ENCODE measurements at places on chromosomes 11 and 22. TPM values are rescaled to one million over a fixed set of nuclear protein-coding genes. Genes with fewer than 3 reads are reported as not detected.

DNA sequence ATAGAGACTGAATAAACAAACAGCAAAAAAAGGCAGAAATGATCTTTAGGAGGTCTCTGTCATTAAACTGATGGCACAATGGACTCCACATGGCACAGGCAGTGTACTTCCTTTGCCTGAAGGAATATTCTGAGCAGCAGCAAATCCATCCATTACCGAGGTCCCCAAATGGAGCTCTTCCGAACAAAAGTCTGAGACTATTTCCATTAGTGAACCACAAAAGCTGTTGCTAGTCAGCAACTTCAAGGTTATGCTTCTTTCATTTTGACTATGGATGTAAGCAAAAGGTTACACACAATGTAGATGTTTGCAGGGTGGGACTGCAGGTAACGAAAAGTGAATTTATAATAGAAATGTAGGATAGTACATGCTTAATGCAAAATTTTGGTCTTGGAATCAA lies 14.5 kb downstream of the NARS2 start:
- no peaks in the 10 kb centered on the region for H3K27me3 ChIP-seq
- DNase-seq: no peak
- H3K36me3 ChIP-seq: peaks cover 2% of the 10 kb centered on the region
- no peak overlapping the region for H3K4me3 ChIP-seq
- H3K27ac ChIP-seq: no peak overlapping the region

The GPR83 gene
- not detected for total RNA-seq

The PARVG gene
- 34.9 TPM for total RNA-seq

DNA sequence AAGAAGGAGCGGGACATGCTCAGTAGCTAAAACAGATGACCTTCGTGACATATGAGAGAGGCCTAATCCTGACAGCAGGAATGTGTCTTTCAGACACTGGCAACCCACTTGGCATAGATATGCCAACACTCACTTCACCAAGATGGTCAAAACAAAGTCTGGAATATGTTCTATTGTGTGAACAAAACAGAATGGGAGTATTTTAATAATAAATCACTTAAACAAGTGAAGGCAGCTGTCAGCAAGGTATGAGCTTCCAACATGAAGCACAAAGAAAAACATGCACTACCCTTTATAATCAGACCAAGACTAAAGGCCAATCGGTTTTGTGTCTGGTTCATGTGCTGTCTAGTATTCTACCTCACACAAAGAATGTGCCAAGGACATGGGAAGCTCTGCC lies 23.1 kb downstream of the CCDC34 start:
- no peaks in the 10 kb centered on the region for H3K36me3 ChIP-seq
- no peaks in the 10 kb centered on the region for H3K4me1 ChIP-seq
- H3K27ac ChIP-seq: no peak overlapping the region
- no peak overlapping the region for H3K4me3 ChIP-seq
- no peak for DNase-seq
- no peaks in the 10 kb centered on the region for H3K27me3 ChIP-seq

GRCh38 chr11:126083829-126084607 lies 21.4 kb upstream of the CDON start:
- H3K4me3 ChIP-seq: no peak overlapping the region
- no peak for DNase-seq
- peaks cover 8% of the 10 kb centered on the region for H3K4me1 ChIP-seq
- H3K27me3 ChIP-seq: no peaks in the 10 kb centered on the region

GRCh38 chr11:25741886-25742285 lies 590.0 kb upstream of the ANO3 start:
- no peak overlapping the region for H3K4me3 ChIP-seq
- no peak for DNase-seq
- no peaks in the 10 kb centered on the region for H3K36me3 ChIP-seq
- H3K4me1 ChIP-seq: no peaks in the 10 kb centered on the region
- no peaks in the 10 kb centered on the region for H3K27me3 ChIP-seq

GRCh38 chr11:67613960-67614715 lies 7.4 kb downstream of the NDUFV1 start:
- no peak for DNase-seq
- peaks cover 3% of the 10 kb centered on the region for H3K4me1 ChIP-seq
- peaks cover 17% of the 10 kb centered on the region for H3K36me3 ChIP-seq
- peak overlapping the region; percentile 38 for H3K27ac ChIP-seq

DNA sequence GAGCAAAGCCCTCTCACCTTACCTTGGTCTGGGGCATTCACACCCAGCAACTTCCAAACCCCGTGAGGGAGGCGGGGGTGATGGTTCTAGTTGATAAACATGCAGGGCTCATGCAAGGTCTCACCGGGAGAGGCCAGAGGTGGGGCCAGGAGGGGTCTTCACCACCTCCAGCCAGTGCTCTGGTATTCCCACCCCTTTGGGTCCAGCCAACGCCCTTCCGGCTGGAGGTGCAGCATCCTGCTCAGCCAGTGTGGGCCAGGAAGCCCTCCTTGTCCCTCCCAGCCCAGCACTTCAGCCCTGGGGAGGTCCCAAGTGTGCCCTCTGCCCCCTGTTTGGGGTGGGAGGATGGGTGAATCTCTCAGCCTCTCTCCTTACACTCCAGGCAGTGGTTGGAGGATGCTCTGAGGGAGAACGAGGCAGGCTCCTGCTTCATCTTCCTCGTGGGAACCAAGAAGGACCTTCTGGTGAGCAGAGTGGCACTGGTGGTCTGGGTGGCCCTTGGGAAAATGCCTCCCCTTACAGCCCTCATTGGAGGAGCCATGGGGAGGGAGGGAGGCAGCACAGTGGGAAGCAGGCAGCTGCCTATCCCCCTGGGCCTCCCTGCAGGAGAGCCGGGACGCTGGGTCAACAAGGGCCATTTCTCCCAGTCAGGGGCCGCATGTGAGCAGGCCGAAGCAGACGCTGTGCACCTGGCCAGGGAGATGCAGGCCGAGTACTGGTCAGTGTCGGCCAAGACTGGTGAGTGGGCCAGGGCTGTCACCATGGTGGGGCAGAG lies 13.4 kb downstream of the RAB36 start:
- H3K4me3 ChIP-seq: no peak overlapping the region
- H3K36me3 ChIP-seq: no peaks in the 10 kb centered on the region
- H3K27ac ChIP-seq: no peak overlapping the region
- DNase-seq: no peak

- H3K4me3 ChIP-seq: no peak overlapping the region
- no peak for DNase-seq
- H3K4me1 ChIP-seq: no peaks in the 10 kb centered on the region
- H3K27ac ChIP-seq: no peak overlapping the region
Observed at GRCh38 chr22:44604455-44604854, 97.5 kb upstream of the PRR5 start.

GRCh38 chr11:112050721-112051120 lies 23.1 kb downstream of the PIH1D2 start:
- DNase-seq: no peak
- peaks cover 9% of the 10 kb centered on the region for H3K4me1 ChIP-seq
- peaks cover 24% of the 10 kb centered on the region for H3K36me3 ChIP-seq
- H3K27me3 ChIP-seq: no peaks in the 10 kb centered on the region

The KCNE3 gene
- total RNA-seq: 6.6 TPM

The DRICH1 gene
- not detected for total RNA-seq

All from thoracic aorta (tissue), 2 donors.